ENCODE measurements at places on chromosomes 5 and 9.

- no peak for DNase-seq
Observed at GRCh38 chr5:72451741-72452505, 55.3 kb downstream of the ZNF366 start.

- no peak for DNase-seq
Observed at GRCh38 chr5:178301641-178302040, 69.0 kb upstream of the PHYKPL start.

GRCh38 chr5:164296603-164297080, 791.2 kb downstream of the MAT2B start:
- no peak for DNase-seq

DNA sequence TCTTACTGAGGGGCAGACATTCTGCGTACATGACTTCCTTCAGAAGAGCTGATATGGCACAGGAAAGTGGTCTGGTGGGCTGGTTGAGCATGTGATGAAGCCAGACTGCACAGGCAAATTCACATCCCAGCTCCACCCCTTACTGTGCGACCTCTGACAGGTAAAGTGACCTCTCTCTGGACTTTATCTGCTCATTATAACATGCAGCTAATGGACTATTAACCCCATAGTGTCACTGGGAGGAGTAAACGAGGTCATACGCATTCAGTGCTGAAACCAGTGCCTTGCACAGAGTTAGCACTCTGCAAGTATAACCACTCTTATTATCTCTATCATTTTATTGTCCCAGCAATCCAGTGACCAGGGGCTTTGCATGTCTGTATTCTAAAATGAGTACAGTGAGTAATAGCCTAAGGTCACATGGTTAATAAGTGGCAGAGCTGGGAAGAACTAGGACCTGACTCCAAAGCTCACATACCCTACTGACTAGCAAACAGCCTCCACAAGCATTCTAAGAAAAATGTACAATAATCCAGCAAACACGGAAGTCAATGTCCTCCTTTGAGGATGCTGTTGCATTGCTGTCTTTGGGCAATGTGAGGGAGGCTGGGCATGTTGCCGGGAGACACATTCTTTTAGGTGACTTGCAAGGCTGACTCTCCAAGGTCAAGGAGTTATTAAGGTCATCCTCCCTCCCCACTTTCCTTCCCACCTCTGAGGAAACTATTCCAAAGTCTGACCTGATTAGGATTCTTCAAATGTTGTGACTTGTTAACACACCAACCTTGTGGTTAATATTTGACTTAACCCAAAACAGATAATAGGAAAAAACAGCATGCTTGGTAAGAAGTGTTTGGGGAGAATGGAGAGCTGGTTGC, 19.0 kb downstream of the GLRX start:
- DNase-seq, result no peak

DNA sequence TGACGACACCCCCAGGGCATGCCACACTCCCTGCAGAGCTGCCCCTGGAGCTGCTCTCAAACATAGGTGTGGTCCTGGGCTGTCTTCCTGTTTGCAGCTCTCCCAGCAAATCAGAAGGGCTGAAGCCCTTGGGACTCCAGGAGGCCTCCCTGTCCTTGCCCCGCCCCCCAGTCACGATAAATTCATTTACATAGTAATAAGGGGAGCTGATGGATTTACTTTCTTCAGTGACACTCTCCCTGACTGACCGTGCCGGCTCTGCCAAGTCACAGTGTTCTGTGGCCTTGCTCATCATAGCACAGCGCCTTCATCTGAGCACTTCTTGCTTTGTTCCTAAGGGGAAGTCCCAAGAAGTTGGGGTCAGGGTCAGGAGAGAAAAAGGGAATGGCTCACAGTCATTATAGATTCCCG, 121.4 kb downstream of the ENC1 start:
- DNase-seq, result no peak

DNA sequence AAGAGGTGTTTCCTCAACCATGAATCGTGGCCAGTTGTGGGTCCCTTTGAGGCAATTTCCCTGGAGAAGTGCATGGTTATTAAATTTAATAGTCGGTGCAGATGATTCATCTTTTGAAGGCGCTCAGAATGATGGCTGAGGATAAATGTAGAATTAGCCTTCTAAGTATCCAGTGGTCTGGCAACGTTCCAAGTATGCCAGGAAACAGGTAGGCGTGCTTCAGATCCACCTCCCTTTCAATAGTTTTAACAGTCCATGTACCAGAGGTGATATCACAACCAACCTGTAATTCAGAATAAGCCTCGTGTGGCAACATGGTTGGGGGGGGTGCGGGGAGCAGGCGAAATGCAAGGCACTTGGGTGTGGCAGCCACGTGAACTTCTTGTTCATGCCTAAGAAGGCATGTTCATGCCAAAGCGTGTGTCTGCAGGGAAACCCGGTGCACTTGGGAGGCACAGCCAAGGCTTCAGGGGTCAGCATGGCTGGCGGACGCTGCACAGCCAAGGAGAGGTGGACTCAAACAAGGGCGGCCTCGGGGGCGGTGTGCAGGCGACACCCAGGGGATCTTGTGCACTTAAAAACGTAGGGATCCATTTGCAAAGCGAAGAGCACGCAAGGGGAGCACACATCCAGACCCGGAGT, 5.2 kb upstream of the NKD2 start:
- no peak for DNase-seq

DNA sequence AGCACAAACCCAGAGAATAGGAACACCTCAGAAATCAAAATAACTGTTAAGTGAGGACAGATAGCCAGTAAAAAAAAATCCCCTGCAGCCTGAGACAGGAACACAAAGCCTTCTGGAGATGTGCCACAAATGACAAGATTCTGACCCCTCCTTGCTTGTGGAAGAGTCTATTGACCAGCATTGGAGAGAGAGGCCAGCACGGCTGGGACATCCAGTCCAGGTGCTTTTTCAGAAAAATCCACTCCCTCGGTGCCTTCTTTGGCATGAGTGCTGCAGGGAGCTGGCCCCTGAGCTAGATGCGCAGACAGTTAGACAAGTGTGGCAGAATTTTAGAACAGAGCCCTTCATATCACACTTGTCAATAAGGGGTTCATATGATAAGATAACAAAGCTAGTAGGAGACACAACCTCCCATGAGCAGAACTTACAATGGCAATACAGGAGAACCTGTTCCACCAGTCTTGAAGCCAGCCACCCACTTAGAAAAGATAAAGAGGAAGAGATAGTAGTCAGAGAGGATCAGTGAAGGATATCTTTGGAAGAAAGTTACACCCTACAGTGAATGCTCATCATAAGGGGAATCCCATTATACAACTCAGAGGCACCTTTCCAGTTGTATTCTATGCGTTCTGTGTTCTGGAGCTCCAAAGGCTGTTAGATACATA, 298.4 kb downstream of the TLE1 start:
- DNase-seq, result no peak

DNA sequence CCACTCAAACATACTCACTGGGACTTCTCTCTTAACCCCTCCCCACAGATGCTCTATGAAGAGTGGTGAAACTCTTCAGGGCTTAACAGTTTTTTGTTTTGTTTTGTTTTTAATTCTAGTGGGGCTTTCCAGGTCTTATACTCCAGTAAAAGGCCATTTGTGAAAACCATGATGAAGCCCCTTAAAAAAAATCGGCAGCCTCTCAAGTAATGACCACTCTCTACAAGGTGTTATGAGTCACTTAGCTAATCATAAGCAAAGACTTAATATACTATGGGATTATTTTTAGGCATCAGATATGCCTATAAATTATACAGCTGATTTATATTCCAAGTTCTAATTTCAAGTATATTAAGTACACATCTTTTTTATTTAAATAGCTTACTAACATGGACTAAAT, 607.9 kb downstream of the RAB3C start:
- no peak for DNase-seq

DNA sequence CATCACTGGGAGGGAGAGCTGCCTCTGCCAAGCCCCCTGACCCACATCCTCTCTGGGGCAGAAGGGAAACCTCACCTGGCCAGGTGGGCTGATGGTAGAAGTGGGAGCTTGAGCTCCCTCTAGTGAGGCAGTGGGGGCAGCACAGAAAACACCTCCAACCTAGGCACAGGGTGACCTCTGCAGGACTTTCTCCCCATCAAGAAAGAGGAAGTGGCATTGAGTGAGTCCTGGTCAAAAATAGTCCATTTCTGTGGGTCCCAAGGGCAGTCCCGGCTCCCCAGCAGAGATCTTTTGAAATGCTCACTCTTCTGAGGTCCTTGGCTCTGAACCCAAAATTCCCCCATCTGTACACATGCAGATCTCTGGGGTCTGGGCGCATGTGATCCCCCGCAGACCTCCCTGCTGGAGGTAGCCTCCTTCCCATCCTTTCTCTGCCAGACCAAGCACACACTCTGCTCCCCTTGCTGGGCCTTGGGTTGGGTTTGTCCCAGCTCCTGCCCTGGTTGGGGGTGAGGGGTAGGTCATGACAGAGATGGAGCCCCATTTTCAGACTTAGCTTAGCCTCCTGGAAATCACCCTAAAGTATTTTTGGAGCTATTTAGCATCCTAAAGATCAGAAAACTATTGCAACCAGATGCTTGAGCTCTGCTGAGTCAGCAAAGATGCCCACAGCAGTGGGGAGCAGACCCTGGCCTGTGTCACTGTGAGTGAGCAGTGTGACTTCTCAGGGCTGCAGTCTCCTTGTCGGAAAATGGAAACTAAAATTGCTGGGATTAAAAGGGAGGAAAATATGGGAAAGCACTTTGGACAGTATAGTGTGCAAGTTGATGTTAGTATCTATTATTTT, 41.6 kb upstream of the LCP2 start:
- DNase-seq, result peak; percentile 48

- DNase-seq, result no peak
Observed at GRCh38 chr9:83554278-83554677, 16.1 kb upstream of the FRMD3 start.

- no peak for DNase-seq
Observed at GRCh38 chr9:129552064-129552463, 68.8 kb downstream of the C9orf50 start.

GRCh38 chr5:59583810-59584562, 309.5 kb downstream of the PDE4D start:
- no peak for DNase-seq

DNA sequence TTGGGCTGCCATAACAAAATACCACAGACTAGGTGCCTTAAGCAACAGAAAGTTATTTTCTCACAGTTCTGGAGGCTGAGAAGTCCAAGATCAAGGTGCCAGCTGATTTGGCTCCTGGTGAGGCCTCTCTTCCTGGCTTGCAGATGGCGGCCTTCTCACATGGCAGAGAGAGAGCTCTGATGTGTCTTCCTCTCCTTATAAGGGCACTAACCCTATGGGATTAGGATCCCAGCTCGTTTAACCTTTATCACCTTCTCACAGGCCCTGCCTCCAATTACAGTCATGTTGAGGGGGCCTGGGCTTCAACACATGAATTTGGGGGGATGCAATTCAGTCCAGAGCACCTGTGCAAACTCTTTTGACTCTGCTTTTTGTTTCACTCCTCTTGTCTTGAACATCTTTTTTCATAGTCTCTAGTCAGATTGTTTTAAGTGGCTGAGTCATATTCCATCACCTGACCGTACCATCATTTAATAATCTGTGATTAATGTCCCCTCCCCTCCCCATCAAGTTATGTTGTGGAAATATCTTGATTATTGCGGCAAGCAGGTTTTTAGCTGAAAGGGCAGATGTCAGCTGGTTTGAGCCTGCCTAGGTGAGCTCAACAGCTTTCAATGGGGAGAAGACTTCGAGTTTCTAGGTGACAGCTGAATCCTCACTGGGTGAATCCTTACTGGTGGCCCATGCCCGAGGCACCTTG, 61.8 kb downstream of the NDFIP1 start:
- DNase-seq, result no peak

- no peak for DNase-seq
Observed at GRCh38 chr5:396531-396961, 46.4 kb upstream of the EXOC3 start.

- no peak for DNase-seq
Observed at GRCh38 chr9:133250741-133251170, 24.2 kb downstream of the ABO start.

DNA sequence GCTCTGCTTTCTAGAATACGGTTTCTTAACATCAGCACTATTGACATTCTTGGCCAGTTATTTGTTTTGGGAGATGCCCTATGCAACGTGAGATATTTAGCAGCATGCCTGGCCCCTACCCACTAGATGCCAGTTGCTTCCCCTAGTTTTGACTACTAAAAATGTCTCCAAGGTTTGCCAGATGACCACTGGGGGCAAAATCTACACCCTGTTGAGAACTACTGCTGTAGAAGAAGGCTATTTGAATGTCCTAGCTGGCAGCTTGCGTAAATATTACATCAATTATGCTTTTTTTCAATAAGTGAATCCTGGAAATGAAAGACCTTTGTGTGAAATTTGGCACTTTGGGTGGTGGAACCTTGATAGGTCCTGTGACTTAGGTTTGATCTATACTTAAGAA, 5.0 kb downstream of the NCBP1 start:
- DNase-seq, result no peak

Measured in stimulated activated CD4-positive, alpha-beta T cell treated with anti-CD3 and anti-CD28 coated beads, TNF-alpha, amount 100 ng/mL, for 1 hour (primary cell).